ENCODE measurements at places on chromosomes 5 and 9.

- DNase-seq = no peak
These were observed 5.8 kb upstream of the WDR55 start for GRCh38 chr5:140658870-140659269.

- no peak for DNase-seq
These were observed 8.9 kb upstream of the RXRA start for GRCh38 chr9:134317400-134317789.

DNA sequence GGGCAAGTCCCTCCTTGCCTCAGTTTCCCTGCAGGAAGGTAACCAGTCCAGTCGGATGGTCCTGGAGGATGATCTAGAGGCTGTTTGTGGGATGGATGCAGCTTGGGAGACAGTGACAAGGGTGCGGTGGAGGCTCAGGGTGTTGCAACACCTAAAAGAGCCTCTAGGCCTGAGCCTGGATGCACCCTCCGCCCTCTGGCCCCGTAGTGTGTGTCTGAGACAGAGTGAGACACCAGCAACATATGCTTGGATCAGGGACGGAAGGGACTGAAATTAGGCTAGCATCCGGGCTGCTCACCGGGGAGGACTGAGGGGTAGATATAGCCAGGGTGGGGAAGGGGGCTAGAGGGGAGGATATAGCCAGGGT lies 1.1 kb downstream of the CRAT start:
- no peak for DNase-seq

- DNase-seq = no peak
These were observed 257.4 kb upstream of the TRPC7 start for GRCh38 chr5:136622747-136623146.

- no peak for DNase-seq
These were observed 183.4 kb downstream of the FBXL7 start for GRCh38 chr5:15683332-15683731.

- DNase-seq = no peak
These were observed 1.7 kb downstream of the SLC1A3 start for GRCh38 chr5:36607838-36608783.

- DNase-seq = no peak
These were observed 345.7 kb downstream of the SPATA31D1 start for GRCh38 chr9:82334286-82334685.

DNA sequence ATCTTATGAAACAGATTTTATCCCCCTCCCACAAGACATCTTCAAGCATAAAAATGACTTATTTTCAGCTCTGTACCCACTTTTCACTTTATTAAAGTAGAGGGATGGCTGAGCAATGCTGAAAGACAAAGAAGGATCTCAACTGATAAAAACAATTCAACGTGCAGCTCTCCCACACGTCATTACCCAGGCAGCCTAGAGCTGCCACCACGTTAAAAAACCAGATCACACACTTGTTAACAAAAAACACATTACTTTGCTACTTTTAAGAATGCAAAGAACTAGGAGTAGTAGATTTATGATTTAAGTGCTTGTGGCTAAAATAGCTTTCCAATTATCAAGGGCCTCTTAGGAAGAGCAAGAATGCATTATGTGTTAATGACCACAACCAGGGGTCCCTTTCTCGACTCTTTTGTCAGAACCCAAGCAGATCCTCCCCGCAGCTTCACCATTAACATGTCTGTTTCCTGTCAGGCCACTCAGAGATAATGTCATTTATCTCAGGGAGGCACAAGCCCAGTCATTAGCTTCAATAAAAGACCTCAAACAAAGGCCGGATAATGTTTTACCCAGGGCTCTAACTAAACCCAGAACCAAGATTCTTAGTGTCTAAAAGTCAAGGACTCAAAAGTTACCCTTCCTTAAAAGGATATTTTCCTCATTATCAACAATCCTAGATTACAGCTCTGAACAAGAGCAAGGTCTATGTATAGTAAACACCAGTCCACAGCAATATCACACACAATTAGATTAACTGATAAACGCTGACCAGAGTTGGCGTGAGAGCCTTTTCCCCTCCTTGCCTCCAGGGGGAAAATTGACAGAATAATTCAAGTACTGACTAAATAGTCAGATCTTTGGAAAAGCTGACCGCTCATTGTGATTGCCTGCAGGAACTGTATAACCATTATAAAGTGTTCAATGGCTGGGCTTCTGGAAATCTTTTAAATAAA lies 7.5 kb downstream of the ZNF608 start:
- DNase-seq = no peak

GRCh38 chr5:95317085-95317484 lies 32.2 kb upstream of the MCTP1 start:
- no peak for DNase-seq

- DNase-seq = no peak
These were observed 605.1 kb upstream of the DAB2 start for GRCh38 chr5:40029711-40030495.

- no peak for DNase-seq
These were observed 47.8 kb upstream of the TMED7 start for GRCh38 chr5:115673596-115673995.

GRCh38 chr5:35417040-35417439 lies 186.8 kb upstream of the PRLR start:
- DNase-seq = no peak

- no peak for DNase-seq
These were observed 265.6 kb downstream of the TLE1 start for GRCh38 chr9:81423589-81424326.

DNA sequence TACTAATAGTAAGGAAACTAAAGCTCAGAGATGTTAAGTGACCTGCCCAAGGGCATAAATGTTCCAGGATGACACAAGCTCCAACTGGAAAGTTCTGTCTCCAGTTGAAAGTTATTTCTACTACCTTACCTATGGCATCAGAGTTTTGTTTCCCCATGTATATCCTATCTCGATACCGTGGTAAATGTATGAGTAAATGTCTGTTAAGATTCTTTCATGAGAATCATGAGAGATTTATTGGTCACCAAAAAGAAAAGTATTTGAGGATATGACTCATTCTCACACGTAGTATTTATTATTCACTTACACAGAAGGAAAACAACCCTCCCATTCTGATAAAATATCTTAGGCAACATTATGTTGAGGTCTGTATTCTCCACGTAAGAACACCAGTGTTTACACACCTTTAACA lies 11.1 kb upstream of the SHOC1 start:
- no peak for DNase-seq

Measured in NCI-H1092 (cell line).